ENCODE measurements at places on chromosomes 5 and 9. TPM values are rescaled to one million over a fixed set of nuclear protein-coding genes. Genes with fewer than 3 reads are reported as not detected.

The SEMA6A gene
- 18.6 TPM for total RNA-seq

The TLR4 gene
- 14.0 TPM for total RNA-seq

The SAXO1 gene
- total RNA-seq = not detected

The HTR4 gene
- total RNA-seq = 0.21 TPM

The OR13C9 gene
- not detected for total RNA-seq

DNA sequence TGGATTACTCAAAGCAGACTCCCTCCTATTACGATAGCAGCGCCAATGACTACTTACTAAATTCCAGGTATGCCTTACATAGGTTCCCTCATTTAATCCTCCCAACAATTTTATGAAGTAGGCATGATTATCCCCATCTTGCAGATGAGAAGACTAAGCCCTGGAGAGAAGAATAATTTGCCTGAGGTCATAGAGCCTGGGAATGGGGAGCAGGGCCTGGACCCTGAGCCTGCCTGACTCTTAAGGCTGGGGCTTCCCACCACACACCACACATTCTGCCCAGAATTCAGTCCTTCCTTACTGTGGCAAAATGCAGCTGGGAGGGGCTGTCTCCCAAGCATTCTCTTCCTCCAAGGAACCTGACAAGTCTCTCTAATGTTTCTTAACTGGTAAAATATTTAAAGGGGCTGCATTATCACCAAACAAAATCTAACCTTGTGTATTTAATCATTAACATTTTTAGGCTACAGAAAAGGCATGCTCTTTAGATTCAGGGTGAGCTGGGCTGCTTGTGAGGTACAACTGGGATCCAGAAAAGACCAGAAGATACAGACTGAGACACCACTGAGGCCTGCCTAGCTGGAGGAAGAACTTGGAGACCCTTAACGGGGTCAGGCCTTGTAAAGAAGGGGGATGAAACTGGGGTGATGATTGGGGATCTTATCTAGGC lies 26.1 kb downstream of the LHFPL2 start:
- no peak overlapping the region for H3K4me3 ChIP-seq
- H3K27ac ChIP-seq = no peak overlapping the region
- no peaks in the 10 kb centered on the region for H3K27me3 ChIP-seq

DNA sequence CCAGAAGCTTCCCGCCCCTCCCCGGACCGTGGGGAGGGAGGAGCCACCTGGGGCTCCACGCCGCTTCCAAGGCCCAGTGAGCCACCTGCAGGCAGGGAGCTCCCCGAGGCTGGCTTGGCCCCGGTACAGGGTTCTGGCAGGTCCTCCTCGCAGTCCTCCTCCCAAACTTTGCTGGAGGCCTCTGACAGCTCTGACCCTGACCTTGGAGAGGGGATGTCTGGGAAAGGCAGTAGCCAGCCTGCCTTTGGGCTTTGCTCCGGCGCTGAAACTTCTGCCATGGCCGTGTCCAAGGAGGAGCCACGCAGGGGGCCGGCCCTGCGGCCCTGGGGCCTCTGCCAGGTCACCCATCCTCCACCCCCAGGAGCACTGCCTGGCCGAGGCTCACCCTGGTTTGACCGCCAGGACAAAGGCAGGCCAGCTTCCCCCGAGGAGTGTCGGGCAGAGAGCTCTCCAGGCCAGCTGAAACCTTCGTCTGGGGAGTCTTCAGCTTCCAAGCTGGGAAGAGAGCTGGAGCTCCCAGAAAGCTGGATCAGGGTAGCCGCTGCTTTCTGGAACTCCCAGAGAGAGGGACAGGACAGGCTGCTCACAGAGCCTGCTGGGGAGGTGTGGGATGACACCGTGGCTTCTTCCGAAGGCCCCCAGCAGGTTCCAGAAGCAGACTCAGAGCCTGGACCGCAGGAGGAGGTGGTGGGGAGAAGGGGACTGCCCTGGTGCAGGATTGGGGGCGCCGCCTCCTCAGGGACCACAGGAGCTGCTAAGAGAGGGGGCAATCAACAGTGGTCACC lies 9.0 kb upstream of the QSOX2 start:
- no peaks in the 10 kb centered on the region for H3K36me3 ChIP-seq
- no peak overlapping the region for H3K4me3 ChIP-seq
- no peak overlapping the region for H3K27ac ChIP-seq
- DNase-seq = no peak

DNA sequence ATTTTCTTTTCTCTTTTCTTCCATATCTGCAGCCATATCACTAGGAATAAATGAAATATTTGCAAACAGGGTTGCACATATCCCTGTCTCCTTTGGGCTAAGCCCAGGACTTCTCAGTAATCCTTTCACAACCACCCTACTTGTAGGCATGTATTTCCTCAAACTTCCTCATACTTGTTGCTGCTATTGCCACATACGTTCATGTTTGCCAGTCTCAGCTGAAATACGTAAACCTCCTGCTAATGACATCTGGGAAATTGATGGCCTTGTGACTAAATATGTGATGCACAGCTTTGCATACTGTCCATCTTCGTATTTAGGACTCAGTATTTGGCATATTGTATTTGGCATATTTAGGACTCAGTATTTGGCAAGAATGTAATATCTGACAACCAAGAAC lies 224.6 kb downstream of the PLK2 start:
- no peak for DNase-seq
- H3K4me1 ChIP-seq = no peaks in the 10 kb centered on the region
- H3K36me3 ChIP-seq = no peaks in the 10 kb centered on the region
- no peak overlapping the region for H3K27ac ChIP-seq

DNA sequence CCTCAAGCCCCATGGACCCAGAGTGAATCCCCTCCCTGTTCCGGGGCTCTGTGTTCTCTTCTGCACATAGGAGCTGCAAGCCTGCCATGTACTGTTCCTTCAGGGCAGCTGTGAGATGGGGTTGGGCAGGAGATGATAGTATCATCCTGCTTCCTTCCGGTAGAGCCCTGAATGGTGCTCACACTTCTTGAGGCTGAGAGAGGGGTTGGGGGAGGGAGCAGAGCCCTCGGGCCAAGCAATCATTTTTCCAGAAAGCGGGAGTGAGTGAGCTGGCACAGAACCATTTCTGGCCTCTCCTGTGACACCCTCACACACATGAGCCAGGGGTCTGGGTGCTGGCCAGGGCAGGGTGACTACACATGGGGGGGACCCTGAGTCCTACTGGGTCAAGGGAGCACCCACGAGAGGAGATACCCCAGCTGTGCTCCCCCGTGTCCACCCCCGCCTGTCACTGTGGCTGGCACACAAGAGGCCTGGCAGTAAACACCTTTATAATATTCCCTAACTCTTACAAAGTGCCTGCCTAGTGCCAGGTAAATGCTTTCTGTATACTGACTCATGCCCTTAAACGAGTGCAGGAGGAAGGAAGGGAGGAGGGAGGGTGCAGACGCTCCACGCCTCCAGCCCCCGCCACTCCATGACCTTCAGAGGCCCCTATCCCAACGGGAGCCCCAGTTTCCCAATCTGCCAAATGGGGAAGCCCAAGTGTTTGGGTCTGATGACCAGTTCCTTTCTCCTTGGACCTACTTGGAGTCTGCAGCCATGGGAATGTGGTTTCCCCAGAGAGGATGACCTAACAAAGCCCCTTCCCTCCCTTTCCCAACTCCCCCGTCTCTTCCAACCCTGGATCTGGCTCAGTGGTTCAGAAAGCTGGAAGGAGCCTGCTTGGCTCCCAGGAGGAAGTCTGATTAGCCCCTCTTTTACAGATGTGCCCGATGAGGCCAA lies 15.5 kb downstream of the AKNA start:
- DNase-seq = no peak
- peaks cover 3% of the 10 kb centered on the region for H3K36me3 ChIP-seq
- no peak overlapping the region for H3K4me3 ChIP-seq
- no peaks in the 10 kb centered on the region for H3K27me3 ChIP-seq
- H3K4me1 ChIP-seq = peaks cover 46% of the 10 kb centered on the region
- H3K27ac ChIP-seq = no peak overlapping the region

DNA sequence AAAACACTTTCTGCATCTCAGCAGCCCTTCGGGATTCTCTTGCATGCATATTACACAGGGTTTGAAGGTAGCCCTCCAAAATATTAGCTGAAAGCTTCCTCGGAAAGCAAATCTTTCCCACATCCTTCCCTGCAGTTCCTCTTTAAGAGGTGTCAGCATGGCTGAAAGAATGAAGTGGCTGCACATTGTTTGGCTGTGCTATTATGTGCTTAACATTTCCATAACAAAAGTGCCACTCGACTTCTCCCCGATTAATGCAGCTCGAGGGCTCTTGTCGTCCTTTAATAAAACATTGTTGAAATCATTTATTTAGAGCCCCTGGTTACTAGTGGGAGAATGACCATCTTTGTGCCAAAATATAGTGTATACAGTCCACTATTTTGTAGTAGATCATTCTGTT lies 6.5 kb downstream of the GAS1 start:
- H3K27me3 ChIP-seq = peaks cover 3% of the 10 kb centered on the region
- no peak overlapping the region for H3K4me3 ChIP-seq
- no peak for DNase-seq

DNA sequence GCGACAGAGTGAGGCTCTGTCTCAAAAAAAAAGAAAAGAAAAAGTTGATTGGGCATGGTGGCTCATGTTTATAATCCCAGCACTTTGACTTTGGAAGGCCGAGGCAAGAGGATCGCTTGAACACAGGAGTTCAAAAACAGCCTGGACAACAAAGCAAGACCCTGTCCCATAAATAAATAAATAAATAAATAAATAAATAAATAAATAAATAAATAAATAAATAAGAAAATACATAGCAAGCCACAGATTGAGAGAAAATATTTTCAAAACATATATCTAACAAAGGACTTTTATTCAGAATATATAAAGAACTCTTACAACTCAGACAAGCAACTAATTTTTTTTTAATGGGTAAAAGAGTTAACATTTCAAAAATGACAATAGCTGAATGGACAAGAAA lies 71.2 kb downstream of the PLPP1 start:
- no peaks in the 10 kb centered on the region for H3K27me3 ChIP-seq
- DNase-seq = no peak
- H3K4me3 ChIP-seq = no peak overlapping the region
- no peaks in the 10 kb centered on the region for H3K36me3 ChIP-seq

GRCh38 chr5:71891856-71892255 lies 172.8 kb downstream of the CARTPT start:
- H3K27ac ChIP-seq = no peak overlapping the region
- no peaks in the 10 kb centered on the region for H3K36me3 ChIP-seq
- no peak for DNase-seq
- no peak overlapping the region for H3K4me3 ChIP-seq

- no peak overlapping the region for H3K27ac ChIP-seq
- H3K27me3 ChIP-seq = no peaks in the 10 kb centered on the region
- H3K36me3 ChIP-seq = no peaks in the 10 kb centered on the region
- H3K4me1 ChIP-seq = no peaks in the 10 kb centered on the region
Measured at GRCh38 chr9:28909526-28909925, 1336.2 kb upstream of the C9orf72 start.

Data from tibial nerve (tissue), 4 donors.